Dorsolateral prefrontal cortex (tissue), 122 donors: ENCODE measurements at places on chromosomes 1 and 21. TPM values are rescaled to one million over a fixed set of nuclear protein-coding genes. Genes with fewer than 3 reads are reported as not detected.

DNA sequence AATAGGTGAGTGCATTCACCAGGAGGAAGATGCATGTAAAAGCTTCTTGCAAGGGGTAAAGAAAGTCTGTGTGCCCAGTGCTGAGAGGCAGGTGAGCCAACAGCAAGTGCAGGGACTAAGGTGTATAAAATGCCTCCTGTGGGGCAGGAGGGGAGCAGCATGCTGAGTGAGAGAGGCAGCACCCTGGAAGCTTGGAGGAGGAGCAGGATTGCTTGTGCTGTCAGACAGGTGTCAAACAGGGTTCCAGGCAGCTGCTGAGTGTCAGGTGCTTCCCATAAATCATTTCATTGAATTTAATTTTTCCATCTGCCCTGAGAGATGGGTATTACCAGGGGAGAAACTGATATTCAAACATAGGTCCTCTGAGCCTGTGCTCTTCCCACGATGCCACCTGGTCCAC is 13.9 kb downstream of the BSND start:
- DNase-seq: no peak

DNA sequence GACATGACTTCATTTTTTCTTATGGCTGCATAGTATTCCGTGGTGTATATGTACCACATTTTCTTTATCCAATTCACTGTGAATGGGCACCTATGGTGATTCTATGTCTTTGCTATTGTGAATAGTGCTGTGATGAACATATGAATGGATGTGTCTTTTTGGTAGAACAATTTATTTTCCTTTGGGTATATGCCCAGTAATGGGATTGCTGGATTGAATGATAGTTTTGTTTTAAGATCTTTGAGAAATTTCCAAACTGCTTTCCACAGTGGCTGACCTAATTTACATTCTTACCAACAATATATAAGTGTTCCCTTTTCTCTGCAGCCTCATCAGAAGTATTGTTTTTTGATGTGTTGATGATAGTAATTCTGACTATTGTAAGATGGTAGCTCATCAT is 361.7 kb upstream of the SGIP1 start:
- DNase-seq: no peak

DNA sequence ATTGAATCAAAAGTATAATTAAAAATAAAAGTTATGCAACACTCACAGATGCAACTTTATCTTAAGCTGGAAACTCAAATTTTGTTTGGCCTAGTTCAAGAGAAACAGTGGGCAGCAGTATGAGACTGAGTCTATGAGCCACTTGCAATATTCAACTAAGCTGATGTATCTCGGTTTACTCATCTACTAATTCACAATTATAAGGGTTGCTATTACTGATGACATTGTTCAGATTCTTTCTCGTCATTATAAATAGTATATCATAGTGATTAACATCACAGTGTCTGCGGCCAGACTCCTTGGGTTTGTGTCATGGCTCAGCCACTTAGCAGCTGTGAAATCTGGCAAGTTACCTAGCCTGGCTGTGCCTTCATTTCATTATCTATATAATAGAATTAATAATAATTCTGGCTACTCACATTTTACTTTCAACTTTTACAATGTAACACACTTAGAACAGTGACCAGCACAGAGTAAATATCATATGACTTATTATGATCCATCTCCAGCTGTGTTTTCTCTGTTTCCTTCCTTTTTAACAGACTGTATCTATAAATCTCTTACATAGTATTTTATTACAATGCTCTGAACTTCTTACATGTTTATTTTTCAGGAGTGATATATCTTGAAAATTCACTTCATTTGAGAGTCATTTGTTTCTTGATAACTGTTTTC is 194.3 kb upstream of the RGS18 start:
- no peak for DNase-seq

- no peak for DNase-seq
These were observed 300.4 kb downstream of the PLA2G4A start for GRCh38 chr1:187129132-187129531.

DNA sequence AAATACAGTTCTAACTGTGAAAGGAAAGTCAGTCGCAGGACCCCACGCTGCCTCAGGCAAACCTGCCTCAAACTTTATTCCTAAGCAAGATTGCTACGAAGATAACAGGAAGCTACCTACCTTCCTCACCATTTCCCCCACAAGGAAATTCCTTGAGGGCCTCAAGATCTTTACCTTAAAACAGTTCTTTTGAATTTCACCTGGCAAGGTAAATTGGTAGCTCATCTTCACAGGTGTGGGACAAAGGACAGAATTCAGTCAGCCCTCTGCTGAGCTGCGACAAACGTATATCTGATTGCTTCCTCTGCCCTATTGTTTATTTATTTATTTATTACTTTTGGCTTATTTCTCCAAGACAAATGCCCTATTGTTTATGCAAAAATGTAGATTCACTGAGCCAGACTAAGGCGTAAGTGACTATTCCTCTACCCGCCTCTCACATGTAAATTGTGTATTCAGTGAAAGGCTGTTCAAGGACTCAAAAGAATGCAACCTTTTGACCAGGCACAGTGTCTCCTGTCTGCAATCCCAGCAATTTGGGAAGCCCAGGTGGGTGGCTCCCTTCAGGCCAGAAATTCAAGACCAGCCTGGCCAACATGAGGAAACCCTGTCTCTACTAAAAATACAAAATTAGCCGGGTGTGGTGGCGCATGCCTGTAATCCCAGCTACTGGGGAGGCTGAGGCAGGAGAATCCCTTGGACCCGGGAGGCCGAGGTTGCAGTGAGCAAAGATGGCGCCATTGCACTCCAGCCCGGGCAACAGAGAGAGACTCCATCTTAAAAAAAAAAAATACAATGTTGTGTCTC is 17.3 kb upstream of the PKNOX1 start:
- no peak for DNase-seq

DNA sequence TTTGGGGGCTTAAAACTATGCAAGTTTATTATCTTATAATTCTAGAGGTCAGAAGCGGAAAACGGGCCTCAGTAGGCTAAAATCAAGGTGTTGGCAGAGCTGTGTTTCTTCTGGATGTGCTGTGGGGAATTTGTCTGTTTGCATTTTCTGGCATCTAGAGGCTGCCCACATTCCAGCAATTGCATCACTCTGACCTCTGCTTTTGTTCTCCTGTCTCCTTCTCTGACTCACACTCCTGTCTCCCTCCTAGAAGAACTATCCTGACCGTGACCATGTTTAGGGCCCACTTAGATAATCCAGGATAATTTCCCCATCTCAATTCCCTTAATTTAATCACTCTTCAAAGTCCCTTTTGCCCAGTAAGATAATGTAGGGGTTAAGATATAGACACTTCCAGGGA is 127.4 kb upstream of the DEPDC1 start:
- DNase-seq: no peak

DNA sequence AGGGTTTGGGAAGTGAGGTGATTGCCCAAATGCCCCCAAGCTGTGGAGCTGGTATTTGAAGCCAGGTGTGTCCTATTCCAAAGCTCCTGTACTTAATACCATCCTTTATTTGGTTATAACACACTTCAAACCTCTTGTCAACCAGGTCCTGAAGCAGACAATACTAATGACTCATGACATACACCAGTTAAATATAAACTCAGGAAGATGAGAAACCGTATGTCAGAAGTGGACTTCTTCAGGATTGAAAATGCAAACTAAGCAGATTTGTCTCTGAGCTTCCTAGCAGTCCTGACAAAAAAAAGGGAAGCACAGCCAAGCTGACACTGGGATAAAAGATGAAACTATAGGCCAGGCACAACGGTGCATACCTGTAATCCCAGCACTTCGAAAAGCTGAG is 70.6 kb downstream of the ALPL start:
- DNase-seq: no peak

DNA sequence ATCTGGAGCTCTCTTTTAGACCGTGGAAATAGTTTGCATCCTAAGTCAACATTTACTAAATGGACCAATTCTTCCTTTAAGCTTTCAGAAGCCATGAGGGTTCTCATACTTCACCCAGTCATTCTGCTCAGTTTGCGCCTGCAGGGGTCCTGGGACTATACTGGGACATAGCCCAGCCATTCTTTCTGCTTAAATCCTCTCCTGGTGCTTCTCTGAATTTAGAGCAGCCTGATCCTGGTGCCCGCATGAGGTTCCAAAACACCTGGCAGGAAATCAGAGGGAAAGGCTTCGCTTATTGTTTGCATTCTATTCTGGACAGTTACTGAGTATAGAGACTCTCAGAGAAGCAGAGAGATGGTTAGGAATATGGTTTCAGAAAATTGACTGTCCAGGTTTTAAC is 27.0 kb downstream of the TNN start:
- no peak for DNase-seq

GRCh38 chr1:38741341-38741740 is 118.2 kb downstream of the RRAGC start:
- DNase-seq: no peak

Gene PLA2G4A
- 2.9 TPM for total RNA-seq

Gene SNX7
- 14.6 TPM for total RNA-seq

Gene OPRD1
- total RNA-seq: 18.0 TPM
